ENCODE measurements at places on chromosomes 2 and 18. TPM values are rescaled to one million over a fixed set of nuclear protein-coding genes. Genes with fewer than 3 reads are reported as not detected.

DNA sequence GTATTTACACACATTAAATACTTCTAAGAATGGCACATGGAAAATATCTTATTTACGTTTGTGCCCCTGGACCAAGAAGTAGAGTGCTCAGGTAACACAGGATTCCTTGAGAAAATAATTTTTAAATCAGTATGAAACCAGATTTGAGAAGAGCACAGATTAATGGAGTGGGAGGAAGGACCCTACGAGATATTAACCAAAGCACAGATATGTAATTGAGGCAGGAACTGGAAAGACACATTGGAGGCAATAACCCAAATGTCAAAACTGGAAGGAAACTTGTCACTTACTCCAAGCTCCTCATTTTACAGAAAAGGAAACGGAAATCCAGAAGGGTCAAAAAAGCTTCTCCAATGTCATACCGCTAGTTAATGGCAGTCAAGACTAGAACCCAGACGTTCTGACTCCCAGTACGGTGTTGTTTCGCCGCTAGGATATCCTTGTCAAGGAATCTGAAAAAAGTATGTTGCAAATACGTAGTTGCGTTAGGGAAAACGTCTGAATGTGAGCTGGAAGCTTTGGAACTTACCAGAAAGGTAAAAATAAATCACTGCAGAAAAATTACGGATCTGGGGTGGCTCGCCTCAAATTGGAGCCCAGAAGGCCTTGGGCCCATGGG is 634 bp downstream of the MTIF2 start:
- H3K27ac ChIP-seq, result peak overlapping the region; percentile 91
- H3K27me3 ChIP-seq, result no peaks in the 10 kb centered on the region
- peak overlapping the region; percentile 87 for H3K4me3 ChIP-seq
- H3K4me1 ChIP-seq, result peaks cover 5% of the 10 kb centered on the region
- DNase-seq, result peak; percentile 27

- peaks cover 8% of the 10 kb centered on the region for H3K4me1 ChIP-seq
- no peak overlapping the region for H3K27ac ChIP-seq
- peaks cover 16% of the 10 kb centered on the region for H3K27me3 ChIP-seq
- H3K36me3 ChIP-seq, result peaks cover 6% of the 10 kb centered on the region
- H3K4me3 ChIP-seq, result no peak overlapping the region
Observed at GRCh38 chr2:95012881-95013550, 12.5 kb upstream of the MAL start.

DNA sequence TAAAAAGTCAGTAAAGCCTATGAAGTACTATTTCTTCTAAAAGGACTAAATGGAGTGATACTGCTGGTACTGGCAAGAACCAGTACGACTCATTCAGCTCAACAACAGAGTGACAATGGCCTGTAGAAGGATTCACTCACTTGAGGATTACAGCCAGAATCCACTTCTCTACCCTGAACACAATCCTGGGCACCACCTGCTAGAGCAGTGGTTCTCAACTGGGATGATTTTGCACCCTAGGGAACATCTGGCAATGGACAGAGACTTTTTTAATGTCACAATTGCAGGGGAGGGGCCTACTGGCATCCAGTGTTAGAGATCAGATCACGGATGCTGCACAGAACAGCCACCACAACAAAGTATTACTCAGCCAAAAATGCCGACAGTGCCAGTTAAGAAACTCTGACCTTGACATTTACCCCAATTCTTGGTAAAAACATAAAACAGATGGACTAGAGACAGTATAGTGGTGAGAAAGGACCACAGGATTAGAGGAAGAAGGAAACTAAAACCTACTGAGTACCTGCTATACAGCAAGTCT is 5.0 kb downstream of the SPIRE1 start:
- H3K27ac ChIP-seq, result peak overlapping the region; percentile 76
- no peaks in the 10 kb centered on the region for H3K27me3 ChIP-seq
- peak; percentile 68 for DNase-seq
- peaks cover 36% of the 10 kb centered on the region for H3K4me1 ChIP-seq
- H3K36me3 ChIP-seq, result peaks cover 8% of the 10 kb centered on the region
- peak overlapping the region; percentile 3 for H3K4me3 ChIP-seq

The SERPINB8 gene
- 54.1 TPM for total RNA-seq

DNA sequence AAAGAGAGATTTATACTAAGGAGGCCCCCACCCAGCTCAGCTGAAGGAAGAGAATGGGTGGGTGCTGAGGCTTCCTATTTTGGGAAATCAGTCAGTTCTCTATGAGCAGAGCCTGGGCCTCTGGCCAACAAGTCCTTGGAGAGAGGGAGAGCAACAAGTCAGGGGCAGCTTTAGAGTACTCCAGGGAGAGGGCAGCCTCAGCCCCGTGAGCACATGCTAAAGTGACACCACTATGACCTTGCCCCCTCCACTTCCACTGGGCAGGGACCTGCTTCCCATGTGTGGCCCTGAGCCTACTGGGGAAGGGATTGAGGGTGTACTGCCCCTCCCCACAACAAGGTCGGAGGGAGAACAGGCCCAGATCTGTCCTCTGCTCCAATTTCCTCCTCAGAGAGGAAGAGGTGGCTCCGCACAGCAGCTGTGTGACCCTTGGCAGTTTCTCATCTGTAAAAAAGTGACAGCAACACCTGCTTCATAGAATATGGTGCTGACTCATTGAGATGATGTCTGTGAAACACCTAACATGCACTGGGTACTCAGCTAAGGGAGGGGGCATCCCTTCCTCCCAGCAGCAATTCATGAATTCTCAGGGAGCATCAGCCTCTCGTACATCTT is 72.9 kb downstream of the CLHC1 start:
- no peak for DNase-seq
- H3K4me1 ChIP-seq, result peaks cover 37% of the 10 kb centered on the region
- no peaks in the 10 kb centered on the region for H3K27me3 ChIP-seq
- H3K4me3 ChIP-seq, result no peak overlapping the region

DNA sequence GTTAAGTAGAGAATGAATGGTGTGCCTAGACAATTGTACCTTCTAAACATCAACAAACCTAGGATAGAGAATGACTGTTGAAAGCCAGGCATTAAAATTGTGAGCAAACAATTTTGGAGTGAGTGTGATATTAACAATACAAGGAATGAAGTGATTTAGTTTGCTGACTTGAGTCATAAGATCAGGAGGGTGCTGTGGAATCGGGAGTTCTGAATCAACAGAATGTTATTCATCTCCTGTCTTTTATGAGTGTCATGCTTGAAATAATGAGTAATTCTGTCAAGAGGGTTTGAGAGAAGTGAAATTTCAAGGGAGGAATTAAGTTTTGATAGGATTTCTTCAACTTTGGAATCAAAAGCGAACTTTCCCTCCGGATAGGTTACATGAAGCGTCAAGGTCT is 214.4 kb upstream of the DSEL start:
- H3K4me3 ChIP-seq, result peak overlapping the region; percentile 37
- H3K27me3 ChIP-seq, result no peaks in the 10 kb centered on the region
- peak overlapping the region; percentile 86 for H3K27ac ChIP-seq

The PDIA6 gene
- total RNA-seq, result 254 TPM

The PPP1R1C gene
- not detected for total RNA-seq

DNA sequence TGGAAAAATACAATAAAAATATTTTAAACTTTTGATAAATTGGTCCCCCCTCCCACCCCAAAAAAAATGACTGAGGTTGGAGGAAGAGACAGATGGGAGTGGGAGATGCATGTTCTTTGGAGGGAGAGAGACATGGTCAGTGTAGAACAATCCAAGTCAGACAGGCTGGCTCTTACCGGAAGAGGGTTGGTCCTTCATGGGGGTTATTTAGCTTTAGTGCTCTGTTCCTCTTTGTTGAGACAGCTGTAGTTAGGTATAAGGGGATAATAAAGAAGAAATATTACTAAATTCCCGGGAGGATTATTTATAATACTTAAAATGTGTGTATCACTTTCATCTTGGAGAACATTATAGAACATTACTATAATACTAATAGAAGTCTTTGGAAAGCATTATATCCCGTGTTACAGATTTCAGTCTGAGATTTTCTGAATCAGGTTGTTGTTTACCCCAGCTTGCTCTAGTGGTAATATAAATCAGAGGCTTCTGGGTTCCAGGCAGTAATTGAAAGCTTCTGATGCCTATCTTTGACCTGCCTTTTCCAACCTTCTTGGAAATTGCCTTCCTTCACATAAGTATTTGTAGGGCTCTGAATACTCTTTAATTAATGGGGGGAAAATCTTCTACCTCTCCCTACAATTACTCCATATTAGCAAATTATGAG is 87.7 kb downstream of the SPTBN1 start:
- no peak for DNase-seq
- H3K27me3 ChIP-seq, result no peaks in the 10 kb centered on the region
- H3K36me3 ChIP-seq, result no peaks in the 10 kb centered on the region
- H3K4me3 ChIP-seq, result no peak overlapping the region
- H3K4me1 ChIP-seq, result peaks cover 6% of the 10 kb centered on the region
- no peak overlapping the region for H3K27ac ChIP-seq

DNA sequence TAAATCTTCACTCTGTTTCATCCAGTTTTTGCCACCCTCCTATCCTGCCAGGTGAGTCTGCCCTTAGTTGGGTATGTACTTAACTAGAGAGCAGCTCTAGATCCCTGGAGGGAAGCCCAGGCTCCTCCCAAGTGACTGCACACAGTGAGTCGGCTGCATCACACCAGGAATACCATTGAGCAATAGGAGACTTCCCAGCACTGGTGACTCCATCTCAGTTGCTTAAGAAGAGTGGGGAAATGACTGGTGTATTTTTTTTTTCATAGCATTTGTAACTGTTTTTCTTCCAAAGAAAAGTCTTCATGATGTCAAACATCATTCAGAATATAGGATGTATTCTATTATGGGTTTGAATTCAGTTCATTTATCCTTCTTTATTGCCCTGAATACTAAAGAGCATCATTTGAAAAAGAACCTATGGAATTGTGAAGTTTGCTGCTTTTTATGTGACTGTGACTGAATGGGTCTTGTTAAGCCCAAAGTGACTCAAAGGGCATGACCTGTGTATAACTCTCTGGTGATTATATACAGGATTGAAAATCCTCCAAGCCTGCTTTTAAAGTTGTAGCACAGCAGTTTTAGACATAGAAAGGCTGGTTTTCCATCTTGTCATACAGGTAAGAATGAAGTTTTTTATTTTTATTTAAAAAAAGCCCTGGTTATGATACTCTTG is 84.3 kb downstream of the MAP3K20 start:
- peak overlapping the region; percentile 93 for H3K27ac ChIP-seq
- DNase-seq, result peak; percentile 100
- peaks cover 46% of the 10 kb centered on the region for H3K4me1 ChIP-seq
- peaks cover 61% of the 10 kb centered on the region for H3K36me3 ChIP-seq

The DUSP19 gene
- 1.0 TPM for total RNA-seq

GRCh38 chr2:96538487-96539214 is 2.1 kb downstream of the ARID5A start:
- peaks cover 20% of the 10 kb centered on the region for H3K4me1 ChIP-seq
- H3K4me3 ChIP-seq, result no peak overlapping the region
- H3K27ac ChIP-seq, result no peak overlapping the region
- no peaks in the 10 kb centered on the region for H3K27me3 ChIP-seq

DNA sequence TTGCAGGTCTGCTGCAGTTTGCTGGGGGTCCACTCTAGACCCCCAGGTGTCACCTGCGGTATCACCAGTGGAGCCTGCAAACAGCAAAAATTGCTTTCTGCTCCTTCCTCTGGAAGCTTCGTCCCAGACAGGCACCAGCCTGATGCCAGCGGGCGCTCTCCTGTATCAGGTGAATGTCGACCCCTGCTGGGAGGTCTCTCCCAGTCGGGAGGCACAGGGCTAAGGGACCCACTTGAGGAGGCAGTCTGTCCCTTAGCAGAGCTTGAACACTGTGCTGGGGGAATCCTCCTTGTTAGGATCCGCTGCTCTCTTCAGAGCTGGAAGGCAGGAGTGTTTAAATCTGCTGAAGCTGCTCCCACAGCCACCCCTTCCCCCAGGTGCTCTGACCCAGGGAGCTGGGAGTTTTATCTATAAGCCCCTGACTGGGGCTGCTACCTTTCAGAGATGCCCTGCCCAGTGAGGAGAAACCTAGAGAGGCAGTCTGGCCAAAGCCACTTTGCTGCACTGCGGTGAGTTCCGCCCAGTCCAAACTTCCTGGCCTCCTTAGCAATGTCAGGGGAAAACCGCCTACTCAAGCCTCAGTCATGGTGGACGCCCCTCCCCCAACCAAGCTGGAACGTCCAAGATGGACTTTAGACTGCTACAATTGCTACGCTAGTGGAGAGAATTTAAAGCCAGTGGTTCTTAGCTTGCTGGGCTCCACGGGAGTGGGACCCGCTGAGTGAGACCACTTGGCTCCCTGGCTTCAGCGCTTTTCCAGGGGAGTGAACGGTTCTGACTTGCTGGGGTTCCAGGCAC is 652.5 kb downstream of the KCNJ3 start:
- no peak overlapping the region for H3K4me3 ChIP-seq
- H3K27ac ChIP-seq, result no peak overlapping the region
- no peaks in the 10 kb centered on the region for H3K27me3 ChIP-seq
- no peaks in the 10 kb centered on the region for H3K4me1 ChIP-seq
- no peak for DNase-seq

GRCh38 chr2:128170776-128171175 is 79.8 kb downstream of the UGGT1 start:
- H3K4me1 ChIP-seq, result peaks cover 4% of the 10 kb centered on the region
- no peak for DNase-seq
- peaks cover 93% of the 10 kb centered on the region for H3K36me3 ChIP-seq
- H3K27me3 ChIP-seq, result no peaks in the 10 kb centered on the region
- H3K4me3 ChIP-seq, result no peak overlapping the region

DNA sequence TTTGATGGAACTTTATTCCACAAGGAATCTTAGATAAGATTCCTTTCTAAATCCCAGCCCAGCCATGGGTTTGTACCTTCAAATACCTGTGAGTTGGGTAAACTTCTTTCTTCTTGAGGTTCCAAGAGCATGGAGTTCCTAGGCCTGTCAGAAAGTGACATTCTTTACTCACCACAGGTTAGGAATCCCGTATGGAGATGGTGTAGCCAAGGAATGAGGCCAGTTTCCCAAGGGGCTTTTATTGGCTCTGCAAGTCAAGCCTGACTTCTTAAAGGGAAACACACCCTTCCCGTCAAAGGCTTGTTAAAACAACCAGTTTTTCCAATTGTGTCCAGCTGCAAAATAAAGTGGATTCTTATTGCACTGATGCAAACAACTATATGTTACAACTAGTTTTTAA is 45.8 kb downstream of the STK17B start:
- H3K36me3 ChIP-seq, result no peaks in the 10 kb centered on the region
- no peak overlapping the region for H3K27ac ChIP-seq
- H3K27me3 ChIP-seq, result no peaks in the 10 kb centered on the region
- no peaks in the 10 kb centered on the region for H3K4me1 ChIP-seq
- no peak overlapping the region for H3K4me3 ChIP-seq
- DNase-seq, result no peak

The DSEL gene
- total RNA-seq, result 19.0 TPM

The LRRTM4 gene
- total RNA-seq, result not detected

DNA sequence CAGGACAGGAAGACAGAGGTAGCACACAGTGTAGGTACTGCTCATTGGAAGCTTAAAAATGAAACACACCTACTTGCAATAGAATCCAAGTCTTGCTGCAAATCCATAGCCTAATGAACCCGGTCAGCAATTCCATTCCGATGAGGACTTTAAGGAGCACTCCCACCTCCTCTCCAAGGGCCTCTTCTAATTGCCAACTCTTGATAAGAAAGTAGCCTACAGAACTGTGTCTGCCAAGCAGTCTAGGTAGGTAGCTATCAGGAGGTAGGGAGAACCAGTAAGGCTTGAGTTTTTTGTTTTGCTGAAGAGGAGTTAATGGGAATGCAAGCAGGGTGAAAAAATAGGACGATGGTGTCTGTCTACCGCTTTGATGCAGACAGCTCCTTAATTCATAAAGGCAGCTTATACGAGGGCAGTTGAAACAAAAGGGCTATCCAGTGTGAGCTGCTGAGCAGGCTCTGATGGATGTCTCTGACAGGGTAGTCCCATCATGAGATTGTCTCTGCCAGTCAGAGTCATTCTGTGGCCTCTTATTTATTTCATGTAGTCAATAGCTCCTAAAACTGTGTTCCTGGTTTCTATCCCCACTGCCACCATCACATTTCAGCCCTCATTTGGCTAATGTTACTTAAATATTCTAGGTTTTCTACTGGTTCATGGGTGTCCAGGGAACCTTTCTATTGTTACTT is 155.6 kb upstream of the DNMT3A start:
- no peak for DNase-seq
- no peak overlapping the region for H3K27ac ChIP-seq
- H3K4me1 ChIP-seq, result no peaks in the 10 kb centered on the region
- peaks cover 8% of the 10 kb centered on the region for H3K36me3 ChIP-seq
- no peaks in the 10 kb centered on the region for H3K27me3 ChIP-seq
